ENCODE measurements at places on chromosomes 11 and 22. TPM values are rescaled to one million over a fixed set of nuclear protein-coding genes. Genes with fewer than 3 reads are reported as not detected.

DNA sequence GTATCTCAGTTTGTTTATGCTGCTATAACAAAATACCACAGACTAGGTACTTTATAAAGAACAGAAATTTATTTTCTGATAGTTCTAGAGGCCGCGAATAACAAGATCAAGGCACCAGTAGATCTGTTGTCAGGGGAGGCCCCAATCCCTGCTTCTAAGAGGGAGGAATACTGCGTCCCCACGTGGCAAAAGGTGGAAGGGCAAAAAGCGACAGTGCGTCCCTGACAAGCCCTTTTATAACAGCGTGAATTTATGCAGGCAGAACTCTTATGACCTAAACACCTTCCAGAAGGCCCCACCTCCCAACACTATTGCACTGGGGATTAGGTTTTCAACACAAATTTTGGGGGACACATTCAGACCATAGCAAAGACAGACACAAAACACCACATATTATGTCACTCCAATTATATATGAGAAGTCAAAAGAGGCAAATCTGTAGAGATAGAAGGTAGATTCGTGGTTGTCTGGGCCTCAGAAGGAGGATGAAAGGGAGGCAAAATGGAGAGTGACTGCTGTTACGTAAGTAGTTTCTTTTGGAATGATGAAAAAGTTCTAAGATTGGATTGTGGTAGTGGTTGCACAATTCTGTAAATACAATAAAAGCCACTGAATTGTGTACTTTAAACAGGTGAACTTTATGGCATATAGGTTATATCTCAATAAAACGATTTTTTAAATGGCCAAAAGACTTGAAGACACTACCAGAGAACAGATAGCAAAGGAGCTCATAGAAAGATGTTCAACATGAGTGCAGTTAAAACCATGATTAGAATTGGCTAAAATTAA, 30.1 kb upstream of the TNRC6B start:
- H3K27ac ChIP-seq: no peak overlapping the region
- H3K4me3 ChIP-seq: no peak overlapping the region
- peaks cover 5% of the 10 kb centered on the region for H3K36me3 ChIP-seq
- H3K4me1 ChIP-seq: no peaks in the 10 kb centered on the region
- no peaks in the 10 kb centered on the region for H3K27me3 ChIP-seq
- DNase-seq: no peak

Gene ASRGL1
- total RNA-seq: 3.6 TPM

DNA sequence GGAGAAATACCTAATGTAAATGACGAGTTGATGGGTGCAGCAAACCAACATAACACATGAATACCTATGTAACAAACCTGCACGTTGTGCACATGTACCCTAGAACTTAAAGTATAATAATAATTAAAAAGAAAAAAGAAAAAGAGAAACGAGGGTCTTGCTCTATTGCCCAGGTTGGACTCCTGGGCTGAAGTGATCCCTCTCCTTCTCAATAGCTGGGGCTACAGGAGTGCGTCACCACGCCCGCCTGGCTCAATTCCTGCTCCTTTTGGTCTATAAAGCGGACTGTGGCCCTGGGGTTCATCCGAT, 521 bp upstream of the PTS start:
- peaks cover 31% of the 10 kb centered on the region for H3K36me3 ChIP-seq
- H3K4me1 ChIP-seq: peaks cover 18% of the 10 kb centered on the region
- H3K27ac ChIP-seq: peak overlapping the region; percentile 94
- peak overlapping the region; percentile 94 for H3K4me3 ChIP-seq
- H3K27me3 ChIP-seq: peaks cover 3% of the 10 kb centered on the region

Gene RAG1
- not detected for total RNA-seq

Gene INPP5J
- total RNA-seq: 0.07 TPM

DNA sequence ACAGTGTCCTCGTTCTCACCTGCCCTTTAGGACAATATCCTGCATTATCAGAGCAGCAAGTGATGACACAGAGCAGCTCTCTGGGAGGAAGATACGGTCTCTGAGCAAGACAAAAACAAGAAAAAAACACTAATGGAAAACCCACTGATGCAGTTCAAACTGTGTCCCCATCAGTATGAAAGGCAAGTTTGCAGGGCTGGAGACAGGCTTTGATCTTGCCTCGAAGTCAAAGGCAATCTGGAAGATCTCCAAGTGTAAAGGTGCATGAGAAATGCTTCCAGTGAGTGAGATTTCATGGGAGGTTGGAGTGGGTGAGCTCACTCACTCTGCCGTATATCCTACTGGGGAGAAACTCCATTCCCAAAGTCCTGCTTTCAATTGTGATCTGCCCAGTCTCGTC, 157.5 kb downstream of the KIRREL3 start:
- no peak overlapping the region for H3K4me3 ChIP-seq
- DNase-seq: no peak
- H3K36me3 ChIP-seq: no peaks in the 10 kb centered on the region
- peaks cover 1% of the 10 kb centered on the region for H3K27me3 ChIP-seq

Gene SLCO2B1
- not detected for total RNA-seq

GRCh38 chr22:41177622-41178424, 27.3 kb upstream of the L3MBTL2 start:
- DNase-seq: no peak
- no peaks in the 10 kb centered on the region for H3K27me3 ChIP-seq
- peaks cover 59% of the 10 kb centered on the region for H3K36me3 ChIP-seq
- H3K27ac ChIP-seq: no peak overlapping the region
- H3K4me1 ChIP-seq: peaks cover 11% of the 10 kb centered on the region

Gene KDELR3
- total RNA-seq: 1.3 TPM

Gene PIK3IP1
- 12.4 TPM for total RNA-seq

Data from activated CD4-positive, alpha-beta T cell treated with anti-CD3 and anti-CD28 coated beads, Interleukin-2, amount 10 ng/mL, durations not matched to agents 24 days and 14 days (primary cell).